HFFc6 (cell line): ENCODE measurements at places on chromosomes 2 and 18. TPM values are rescaled to one million over a fixed set of nuclear protein-coding genes. Genes with fewer than 3 reads are reported as not detected.

AQP4 gene
- not detected in 3 replicates for total RNA-seq

PSMG2 gene
- total RNA-seq, result 55.4 to 66.7 TPM (median 66.0 TPM) in 3 replicates

DSC2 gene
- not detected in 3 replicates for total RNA-seq

AQP12A gene
- not detected in 3 replicates for total RNA-seq

PSMA8 gene
- total RNA-seq, result not detected in 3 replicates

RSAD2 gene
- total RNA-seq, result not detected in 3 replicates

CIB4 gene
- not detected in 2 replicates for total RNA-seq

B4GALT6 gene
- total RNA-seq, result not detected in 3 replicates

CHCHD5 gene
- total RNA-seq, result 32.5 to 35.7 TPM (median 33.0 TPM) in 3 replicates

LHCGR gene
- total RNA-seq, result not detected in 3 replicates

GNLY gene
- not detected in 3 replicates for total RNA-seq

AGXT gene
- not detected in 3 replicates for total RNA-seq

GCG gene
- not detected in 3 replicates for total RNA-seq

RNF152 gene
- 44.3 and 57.1 TPM in 2 replicates for total RNA-seq

TMSB10 gene
- 4,326 to 6,151 TPM (median 5,189 TPM) in 3 replicates for total RNA-seq

ICA1L gene
- 1.9 and 4.5 TPM in 2 replicates for total RNA-seq

RAB27B gene
- 0.34 to 1.8 TPM (median 1.5 TPM) in 3 replicates for total RNA-seq
